ENCODE measurements at places on chromosomes 3 and 15. TPM values are rescaled to one million over a fixed set of nuclear protein-coding genes. Genes with fewer than 3 reads are reported as not detected.

- no peak for DNase-seq
Observed at GRCh38 chr3:117955196-117955595, 1079.5 kb downstream of the IGSF11 start.

- no peak for DNase-seq
Observed at GRCh38 chr15:25947323-25948314, 84.5 kb upstream of the ATP10A start.

Gene CLDN16
- total RNA-seq = not detected

DNA sequence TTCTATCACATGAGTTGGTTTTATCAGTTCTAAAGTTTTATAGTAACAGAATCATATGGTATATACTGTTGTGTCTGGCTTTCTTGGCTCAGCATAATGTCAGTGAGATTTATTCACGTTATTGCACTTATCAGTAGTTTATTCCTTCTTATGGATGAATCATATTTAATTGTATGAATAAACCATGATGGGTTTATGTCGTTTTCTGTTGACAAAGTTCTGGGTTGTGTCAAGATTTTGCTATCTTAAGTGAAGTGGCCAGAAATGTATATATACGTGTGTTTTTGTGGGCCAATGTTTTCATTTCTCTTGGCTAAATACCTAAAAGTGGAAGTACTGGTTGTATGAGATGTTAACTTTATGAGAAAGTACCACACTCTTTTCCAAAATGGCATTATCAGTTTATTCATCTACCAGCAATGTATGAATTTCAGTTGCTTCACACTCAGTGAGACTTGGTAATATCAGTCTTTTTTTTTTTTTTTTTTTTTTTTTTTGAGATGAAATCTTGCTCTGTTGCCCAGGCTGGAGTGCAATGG lies 112.4 kb upstream of the DCBLD2 start:
- no peak for DNase-seq

Gene NUTM1
- not detected for total RNA-seq

Gene IL20RB
- total RNA-seq = 3.4 TPM

GRCh38 chr3:179526989-179527391 lies 35.7 kb upstream of the ACTL6A start:
- no peak for DNase-seq

DNA sequence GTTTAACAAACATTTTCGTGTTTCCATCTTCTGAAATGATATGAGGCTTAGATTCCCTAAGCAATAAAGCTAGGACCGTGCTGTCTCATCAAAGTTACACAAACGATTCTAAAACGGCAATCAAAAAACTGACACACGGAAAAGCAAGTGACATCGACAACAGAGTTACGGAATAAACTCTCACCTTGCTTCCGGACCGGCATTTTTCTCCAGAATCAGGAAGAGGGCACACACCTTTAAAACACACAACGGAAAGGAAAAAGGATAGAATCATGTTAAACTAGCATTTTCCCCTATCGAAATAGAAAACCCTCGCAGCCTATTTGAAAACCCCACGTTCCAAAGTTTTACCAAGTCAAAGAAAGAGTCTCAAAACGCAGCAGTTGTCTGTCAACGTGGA lies 1.4 kb downstream of the DLG1 start:
- DNase-seq = no peak

Gene CAMK2N2
- total RNA-seq = 1.2 TPM

- no peak for DNase-seq
Observed at GRCh38 chr15:51524376-51524775, 98.2 kb downstream of the DMXL2 start.

- DNase-seq = no peak
Observed at GRCh38 chr3:63975723-63976122, 47.6 kb downstream of the PSMD6 start.

GRCh38 chr3:97713634-97714033 lies 50.9 kb upstream of the ARL6 start:
- no peak for DNase-seq

- no peak for DNase-seq
Observed at GRCh38 chr3:38247366-38248035, 18.1 kb upstream of the SLC22A13 start.

Gene TRIM42
- not detected for total RNA-seq

DNA sequence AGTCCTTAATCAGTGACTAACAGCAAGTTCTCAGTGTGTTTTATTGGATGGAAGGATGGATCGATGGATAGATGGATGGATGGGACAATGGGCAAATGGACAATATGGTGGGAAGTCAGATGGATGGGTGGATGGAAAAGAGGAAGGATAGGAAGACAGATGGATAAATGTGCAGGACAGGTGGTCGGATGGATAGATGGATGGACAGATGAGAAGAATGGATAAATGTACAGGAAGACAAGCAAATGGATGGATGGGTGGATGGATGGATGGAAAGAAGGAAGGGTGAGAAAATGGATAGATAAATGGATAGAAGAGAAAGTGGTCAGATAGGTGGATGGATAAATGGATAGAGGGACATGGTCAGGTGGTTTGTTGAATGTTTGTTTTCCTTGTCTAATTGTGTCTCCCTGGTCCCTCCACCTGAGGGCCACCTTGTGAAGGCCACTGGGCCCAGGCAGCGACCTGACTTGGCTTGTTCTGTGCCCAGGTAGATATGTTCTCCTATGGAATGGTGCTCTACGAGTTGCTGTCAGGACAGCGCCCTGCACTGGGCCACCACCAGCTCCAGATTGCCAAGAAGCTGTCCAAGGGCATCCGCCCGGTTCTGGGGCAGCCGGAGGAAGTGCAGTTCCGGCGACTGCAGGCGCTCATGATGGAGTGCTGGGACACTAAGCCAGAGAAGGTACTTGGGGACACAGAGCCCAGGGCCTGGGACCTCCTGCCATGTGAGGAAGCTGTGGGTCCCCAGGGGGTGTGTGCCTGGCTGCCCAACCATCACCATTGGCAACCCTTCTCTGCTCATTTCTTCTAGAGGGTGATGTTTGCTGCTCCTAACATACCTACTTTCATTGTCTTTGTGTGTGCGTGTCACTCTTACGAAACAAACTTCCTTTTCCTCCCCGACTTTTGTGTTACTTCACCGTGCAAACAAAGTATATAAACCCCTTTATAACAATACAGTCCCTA lies 137.5 kb downstream of the LRRK1 start:
- no peak for DNase-seq

- DNase-seq = no peak
Observed at GRCh38 chr15:68897016-68897415, 33.3 kb upstream of the SPESP1 start.

DNA sequence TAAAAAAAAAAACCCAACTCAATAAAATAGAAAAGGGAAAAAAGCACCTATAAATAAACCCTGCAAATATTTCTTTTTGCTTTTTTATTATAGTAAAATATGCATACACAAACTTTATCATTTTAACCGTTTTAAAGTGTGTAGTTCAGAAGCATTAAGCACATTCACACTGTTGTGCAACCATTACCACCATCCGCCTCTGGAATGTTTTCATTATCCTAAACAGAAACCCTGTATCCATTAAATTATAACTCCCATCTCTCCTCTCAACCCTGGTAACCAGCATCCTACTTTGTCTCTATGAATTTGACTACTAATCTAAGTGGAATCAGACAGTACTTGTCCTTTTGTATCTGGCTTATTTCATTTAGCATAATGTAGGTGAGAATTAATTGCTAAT lies 15.0 kb downstream of the CDCP1 start:
- no peak for DNase-seq

GRCh38 chr15:43433165-43433564 lies 59.8 kb downstream of the TP53BP1 start:
- no peak for DNase-seq

- no peak for DNase-seq
Observed at GRCh38 chr15:66959875-66960274, 105.5 kb upstream of the SMAD3 start.

Gene STRIT1
- total RNA-seq = not detected

Gene SLC51B
- not detected for total RNA-seq

- no peak for DNase-seq
Observed at GRCh38 chr15:32687556-32687955, 30.2 kb upstream of the GREM1 start.

Gene UBE2E1
- 68.5 TPM for total RNA-seq

Gene ZNF445
- 25.2 TPM for total RNA-seq

Gene SHC4
- total RNA-seq = 2.8 TPM

DNA sequence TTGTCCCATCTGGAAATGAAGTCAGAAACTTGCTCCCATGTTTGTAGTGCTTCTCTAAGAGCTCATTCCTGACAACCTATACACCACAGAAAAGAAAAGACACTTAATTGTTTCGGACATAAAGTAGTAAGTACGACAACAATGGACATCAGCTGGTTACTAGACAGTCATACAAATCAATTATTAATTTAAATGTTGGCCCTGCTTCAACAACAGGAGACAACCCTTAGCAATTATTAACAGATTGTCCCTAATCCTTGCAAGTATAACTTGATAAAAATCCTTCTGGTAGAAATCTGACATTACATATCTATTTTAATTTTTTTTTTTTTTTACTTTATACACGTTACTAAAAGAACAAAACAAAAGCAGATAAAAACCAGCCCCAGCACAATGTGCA lies 29.8 kb downstream of the ERICH6 start:
- DNase-seq = no peak

Data from natural killer cell treated with Interleukin-12 subunit alpha and Interleukin-12 subunit beta and Interleukin-15 and Interleukin-18, amount 100 ng/mL, for 72 hours (primary cell).